ENCODE measurements at places on chromosomes 7 and 10.

- DNase-seq, result no peak
Observed at GRCh38 chr10:8656261-8656660, 601.8 kb downstream of the GATA3 start.

DNA sequence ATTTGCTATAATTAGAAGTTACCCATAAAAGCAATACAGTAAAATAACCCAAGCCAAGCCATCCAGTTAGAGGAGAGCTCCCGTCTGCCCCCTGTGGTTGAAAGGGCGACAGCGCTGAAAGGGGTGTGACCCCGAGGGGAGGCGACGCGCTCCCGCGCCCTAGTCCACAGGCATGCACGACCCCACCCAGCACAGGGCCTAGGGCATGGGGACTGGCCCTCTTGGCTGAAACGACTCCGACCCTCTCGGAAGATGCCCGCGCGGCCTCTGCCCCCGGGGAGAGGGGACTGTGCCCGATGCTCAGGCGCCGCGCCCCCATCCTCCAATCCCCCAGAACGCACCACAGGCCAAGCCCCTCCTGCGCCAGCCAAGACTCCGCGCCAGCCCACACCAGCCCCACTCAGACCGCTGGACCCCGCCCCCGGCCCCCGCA, 64.0 kb downstream of the CSGALNACT2 start:
- no peak for DNase-seq

DNA sequence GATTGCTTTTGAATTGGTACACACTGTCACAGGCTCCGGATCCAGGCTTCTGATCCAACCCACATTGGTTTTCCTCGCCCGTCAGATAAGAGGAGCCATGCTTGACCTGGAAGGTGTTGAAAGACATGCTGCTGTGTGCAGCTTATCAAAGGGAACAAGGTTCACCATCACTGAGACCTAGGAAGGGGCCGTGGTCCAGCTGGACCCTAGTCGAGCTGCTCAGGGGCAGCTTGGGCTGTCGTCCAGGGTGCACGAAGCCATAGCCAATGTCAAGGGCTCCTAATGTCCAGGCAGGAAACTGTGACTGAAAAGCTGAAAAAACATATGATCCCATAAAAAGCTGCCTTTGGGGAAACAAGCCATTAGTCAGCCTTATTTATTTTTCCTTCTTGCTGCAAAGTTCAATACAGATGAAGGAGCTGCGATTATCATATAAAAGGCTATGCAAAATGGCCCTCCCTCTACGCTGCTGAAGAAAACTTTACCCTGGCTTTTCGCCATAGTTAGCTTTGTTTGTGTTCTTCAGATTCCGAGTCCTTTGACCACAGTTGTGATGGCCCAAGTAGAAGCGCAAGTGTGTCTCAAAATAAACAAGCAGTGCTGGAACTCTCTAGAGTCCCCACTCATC, 118.0 kb downstream of the CREB5 start:
- no peak for DNase-seq

DNA sequence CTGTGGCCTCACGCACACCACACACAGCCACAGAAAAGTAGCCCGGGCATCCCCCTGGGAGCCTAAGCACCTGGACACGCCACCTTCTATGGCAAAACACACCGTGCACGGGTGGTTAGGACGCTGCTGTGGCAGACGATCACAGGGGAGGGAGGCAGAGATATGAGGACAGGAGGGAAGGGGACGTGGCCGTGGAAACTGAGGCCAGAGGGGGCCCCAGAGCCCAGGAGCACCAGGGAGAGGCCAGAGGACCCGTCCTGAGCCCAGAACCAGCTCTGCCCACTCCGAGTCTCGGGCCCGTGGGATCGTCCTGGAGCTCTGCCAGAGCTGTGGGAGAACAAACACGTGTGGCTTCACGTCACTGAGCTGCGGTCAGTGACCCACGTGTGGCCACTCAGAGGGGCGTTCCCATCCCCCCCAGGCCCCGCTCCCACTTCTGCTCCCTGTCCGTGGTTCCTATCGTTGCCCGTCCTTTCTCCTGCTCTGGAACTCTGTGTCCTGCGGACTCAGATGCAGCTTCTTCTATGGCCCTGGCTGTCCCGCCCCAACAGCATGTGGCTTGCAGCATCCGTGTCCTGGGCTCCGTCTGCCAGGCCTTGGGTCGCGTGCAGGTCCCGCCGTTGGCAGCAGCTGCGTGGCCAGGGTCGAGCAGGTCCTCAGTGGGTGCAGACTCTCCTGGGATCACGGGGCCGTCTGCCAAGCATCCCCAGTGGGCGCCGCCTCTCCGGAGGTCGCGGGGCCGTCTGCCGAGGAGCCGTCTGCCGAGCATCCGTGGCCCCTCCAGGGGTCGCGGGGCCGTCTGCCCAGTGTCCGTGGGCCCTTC, 31.0 kb downstream of the GET4 start:
- no peak for DNase-seq

DNA sequence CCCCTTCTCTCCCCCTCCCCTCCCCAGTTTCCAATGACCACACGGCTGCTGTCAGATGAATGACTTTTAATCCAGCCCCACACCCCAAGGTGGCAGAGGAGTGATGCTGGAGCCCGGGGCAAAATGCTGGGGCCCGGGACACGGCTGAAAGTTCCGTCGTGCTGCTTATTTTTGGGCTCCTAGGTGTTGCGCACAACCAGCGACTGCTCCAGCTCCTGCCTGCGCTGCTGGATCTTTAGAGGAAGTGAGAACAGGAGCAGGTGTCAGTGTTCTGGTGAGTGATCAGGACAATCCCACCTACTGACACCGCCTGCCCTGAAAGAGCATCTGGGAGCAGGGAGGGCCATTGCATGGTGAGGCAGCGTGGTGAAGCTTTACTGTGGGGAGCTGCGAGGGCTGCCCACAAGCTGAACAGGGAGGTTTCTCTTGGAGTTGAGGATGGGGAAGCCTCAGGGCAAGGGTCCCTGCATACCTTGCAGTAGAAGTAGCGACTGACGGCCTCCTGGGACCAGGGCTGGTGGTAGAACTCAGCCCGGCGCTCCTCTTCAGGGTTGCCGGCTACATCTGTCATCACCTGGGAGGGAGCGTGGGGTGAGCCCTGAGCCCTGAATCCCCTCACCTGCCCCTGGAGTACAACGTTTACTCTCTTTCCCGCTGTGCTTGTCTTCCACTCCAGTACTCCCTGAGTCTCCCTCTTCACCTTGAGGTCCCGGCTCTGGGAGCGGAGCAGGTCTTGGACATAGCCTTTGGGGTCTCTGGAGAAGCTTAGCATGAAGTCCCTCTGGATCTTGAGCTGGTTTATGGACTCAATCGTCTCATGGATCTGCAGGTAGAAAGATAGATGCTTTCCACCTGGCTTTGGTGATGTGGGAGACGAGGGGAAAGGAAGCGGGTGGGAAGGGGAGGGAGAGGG, 6.9 kb downstream of the CHPF2 start:
- DNase-seq, result no peak

- no peak for DNase-seq
Observed at GRCh38 chr7:9978106-9979064, 995.3 kb upstream of the PHF14 start.

DNA sequence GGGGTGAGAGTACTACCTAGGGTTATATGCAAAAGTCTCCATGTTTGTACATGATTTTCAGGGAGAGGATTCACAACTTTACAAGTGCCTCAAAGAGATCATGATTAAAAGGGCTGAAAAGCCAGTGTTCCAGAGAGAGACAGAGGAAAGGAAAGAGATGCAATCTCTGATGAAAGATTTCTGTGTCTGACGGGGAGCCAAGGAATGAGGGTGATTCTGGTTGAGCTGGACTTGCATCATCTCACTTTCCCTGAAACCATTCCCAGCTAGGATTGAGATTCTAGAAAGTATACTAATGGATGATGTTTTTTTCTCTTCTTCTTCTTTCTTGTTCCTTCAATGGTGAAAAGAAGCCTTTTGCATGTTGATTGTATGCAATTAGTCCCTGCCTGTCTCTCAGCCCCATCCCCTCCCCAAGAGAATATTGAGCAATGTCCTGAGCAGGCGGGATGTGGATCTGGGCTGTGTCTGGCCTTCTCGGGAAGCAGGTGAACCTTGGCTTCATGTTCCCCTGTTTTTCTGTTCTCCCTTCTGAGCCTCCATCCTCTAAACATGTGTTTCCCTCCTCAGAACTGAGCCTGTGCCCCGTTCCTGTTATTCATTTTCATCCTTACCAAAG, 186.1 kb downstream of the ZNF365 start:
- DNase-seq, result no peak

GRCh38 chr10:79246606-79247275, 100.5 kb upstream of the PPIF start:
- DNase-seq, result no peak

- DNase-seq, result no peak
Observed at GRCh38 chr10:119275085-119275484, 67.7 kb downstream of the GRK5 start.

- DNase-seq, result no peak
Observed at GRCh38 chr10:5947471-5948207, 29.7 kb downstream of the IL15RA start.

DNA sequence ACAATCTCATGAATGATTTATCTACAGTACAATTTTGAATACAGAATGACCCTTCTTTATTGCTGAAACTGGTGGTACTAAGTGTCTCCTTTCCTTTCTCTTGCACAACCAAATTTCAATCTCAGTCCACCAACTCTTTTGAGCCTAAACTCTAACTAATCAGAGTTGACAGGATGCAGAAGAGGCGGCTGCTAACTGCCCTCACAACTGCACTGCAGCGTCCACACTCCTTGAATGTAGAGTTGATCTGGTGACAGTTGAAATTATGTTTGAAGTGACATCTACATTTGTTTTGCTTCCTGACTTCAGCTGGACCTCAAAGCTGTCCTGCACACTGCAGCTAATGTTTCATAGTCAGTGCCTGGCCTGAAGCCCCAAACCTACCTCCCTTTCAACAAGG, 139.6 kb downstream of the ZMYND11 start:
- DNase-seq, result no peak

DNA sequence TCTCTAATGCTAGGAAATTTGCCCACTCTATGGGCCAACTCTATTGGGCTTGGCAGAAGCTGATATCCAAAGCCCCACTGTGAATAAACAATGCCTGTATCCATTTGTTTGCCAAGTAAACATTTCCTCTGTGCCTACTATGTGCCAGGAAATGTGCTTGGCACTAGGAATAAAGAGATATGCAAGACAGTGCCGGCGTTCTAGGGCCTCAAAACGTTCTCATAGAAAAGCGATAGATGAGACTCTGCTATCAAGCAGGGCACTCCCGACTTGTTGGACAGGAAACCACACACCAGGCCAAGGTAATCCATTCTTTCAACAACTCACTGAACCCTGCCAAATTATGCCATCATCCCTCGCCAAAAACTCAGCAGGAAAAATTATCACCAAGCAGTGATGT, 196.7 kb downstream of the IPMK start:
- DNase-seq, result no peak

DNA sequence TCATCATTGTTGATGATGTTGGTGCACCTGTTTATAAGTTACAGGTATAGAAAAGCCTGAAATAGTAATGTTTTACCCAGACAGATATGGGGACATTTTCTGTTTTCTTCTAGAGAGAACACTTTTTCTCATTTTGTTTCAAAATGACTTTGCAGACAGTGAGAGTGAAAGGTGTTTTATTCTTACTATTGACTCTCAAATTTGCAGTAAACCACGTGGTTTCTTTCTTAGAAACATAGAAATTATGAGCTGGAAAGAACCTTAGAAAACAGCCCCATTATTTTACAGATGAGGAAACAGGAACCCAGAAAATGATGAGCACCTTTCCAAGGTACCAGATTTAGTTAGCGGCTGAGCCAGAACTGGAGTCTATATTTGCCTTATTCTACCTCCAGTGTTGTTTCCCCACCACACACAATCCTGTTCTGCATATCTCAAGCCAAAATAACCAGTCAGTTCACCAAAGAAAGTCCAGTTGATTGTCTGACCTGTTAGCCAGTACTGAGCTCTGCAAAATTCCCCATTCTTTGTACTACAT, 138.9 kb upstream of the AHR start:
- DNase-seq, result no peak

GRCh38 chr7:27249724-27250556, 7.3 kb downstream of the EVX1 start:
- no peak for DNase-seq

DNA sequence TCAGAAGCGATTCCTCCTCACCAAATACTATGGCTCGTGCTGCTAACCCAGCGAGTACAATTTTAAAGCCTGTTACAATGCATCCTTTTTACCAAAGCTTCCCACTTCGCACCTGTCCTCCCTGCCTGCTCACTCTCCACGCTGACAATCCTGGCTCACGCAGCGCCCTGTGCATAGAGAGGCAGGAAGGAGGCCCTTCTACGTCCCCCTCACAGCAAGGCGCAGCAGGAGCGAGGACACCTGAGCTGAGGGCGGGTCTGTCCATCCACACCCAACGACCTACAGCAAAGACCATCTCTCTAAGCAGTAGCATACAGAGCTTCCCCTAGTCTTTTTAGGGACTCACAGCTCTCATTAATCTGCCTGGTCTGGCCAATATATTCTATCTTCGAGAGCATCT, 46.0 kb downstream of the MKI67 start:
- no peak for DNase-seq

GRCh38 chr10:106224676-106225075, 939.8 kb downstream of the SORCS1 start:
- no peak for DNase-seq

GRCh38 chr7:139127648-139128047, 18.1 kb upstream of the ZC3HAV1 start:
- DNase-seq, result no peak

Measured in activated naive CD4-positive, alpha-beta T cell (primary cell).